ENCODE measurements at places on chromosomes 6 and 20.

DNA sequence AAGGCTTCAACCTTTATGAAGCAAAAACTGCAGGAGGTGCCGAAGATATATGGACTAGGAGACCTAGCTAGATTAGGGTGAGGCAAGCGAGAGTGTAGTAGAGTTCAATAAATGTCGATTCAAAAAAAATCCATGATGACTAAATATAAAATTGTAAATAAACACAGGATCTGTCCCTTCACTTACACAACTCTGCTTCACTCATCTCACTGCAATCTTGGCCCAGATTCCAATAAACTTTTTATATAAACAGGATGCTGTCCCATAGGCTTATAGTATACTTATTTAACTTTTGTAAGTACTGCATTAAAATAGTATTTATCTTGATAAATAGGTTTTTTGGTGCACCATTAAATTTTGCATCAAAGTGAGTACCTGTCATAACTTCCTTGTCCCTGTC is 648.4 kb upstream of the NRSN1 start:
- no peak for DNase-seq

- DNase-seq: no peak
These were observed 102.3 kb upstream of the FRMD1 start for GRCh38 chr6:168181316-168181715.

GRCh38 chr6:7960141-7960540 is 49.6 kb upstream of the TXNDC5 start:
- DNase-seq: no peak

DNA sequence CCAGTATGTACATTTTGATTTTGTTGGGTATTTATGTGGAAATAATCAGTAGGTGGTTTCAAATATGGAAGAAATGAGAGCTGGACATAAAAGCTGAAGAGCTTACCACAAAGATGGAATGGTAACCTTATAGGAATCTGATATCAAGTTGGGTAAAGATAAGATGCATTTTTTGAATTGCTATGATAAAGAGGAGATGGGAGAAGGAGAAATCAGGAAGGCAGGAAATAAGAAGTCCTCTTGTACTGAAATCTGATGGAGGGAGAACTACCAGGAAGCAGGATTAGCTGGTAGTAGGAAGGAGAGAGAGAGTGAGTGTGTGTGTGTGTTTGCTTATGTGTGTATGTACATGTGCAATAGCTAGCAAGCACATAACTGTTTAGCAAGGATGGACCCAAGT is 468.4 kb downstream of the PHF3 start:
- DNase-seq: no peak

DNA sequence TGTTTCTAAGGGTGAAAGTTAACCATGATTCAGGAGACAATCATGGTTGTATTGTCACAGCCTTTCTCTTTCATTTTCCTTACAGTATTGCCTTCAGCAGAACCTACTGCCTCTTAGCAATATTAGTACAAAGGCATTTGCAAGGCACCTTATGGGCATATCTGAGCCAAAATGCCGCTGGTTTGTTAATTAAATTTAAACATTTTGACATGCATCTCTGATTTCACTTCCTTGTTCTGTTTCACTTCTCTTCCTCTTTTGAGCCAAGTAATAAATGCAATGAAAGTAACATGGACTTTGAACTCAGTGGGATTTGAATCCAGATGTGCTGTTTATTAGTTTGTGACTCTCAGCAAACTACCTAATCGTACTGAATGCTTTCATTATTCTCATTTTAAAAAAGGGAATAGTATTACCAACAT is 467.4 kb upstream of the CITED2 start:
- DNase-seq: no peak

DNA sequence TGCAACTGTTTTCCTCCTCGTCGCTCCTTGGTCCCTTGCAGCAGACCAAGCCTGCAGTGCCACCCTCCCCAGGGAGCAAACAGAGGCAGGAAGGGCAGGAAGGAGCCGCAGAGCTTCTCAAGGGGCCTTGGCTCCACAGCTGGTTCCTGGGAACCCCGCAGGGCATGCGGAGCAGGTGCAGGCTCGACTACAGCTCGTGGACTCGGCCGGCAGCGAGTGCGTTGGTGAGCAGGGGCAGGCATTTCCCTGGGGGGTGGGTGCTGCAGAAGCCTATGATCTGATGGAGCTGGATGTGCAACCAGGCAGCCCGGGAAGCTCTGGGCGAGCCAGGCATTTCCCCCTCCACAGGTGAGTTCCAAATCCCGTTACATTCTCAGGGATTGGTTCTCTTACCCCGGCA is 37.1 kb downstream of the FRMD1 start:
- DNase-seq: no peak

DNA sequence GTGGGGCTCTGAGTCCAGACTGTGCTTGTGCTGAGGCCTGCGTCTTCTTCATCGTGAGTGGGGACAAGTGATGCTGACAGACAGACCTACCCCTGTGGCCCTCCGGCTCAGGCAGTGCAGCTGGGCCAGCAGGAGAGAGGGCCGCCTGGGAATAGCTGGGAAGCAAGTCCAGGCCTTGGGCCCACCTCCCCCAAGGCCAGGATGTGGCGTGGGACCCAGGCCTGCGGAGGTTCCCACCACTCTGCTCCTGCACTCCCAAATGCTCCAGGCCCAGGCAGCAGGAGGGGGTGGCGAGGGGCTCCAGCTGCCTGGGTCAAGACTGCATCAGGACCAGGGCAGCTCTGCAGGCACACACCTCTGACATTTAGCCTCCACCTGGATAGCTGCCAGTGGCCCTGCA is 38.3 kb downstream of the DAAM2 start:
- DNase-seq: no peak

- DNase-seq: no peak
These were observed 315.3 kb upstream of the SLC35B3 start for GRCh38 chr6:8750627-8751026.

- no peak for DNase-seq
These were observed 19.5 kb upstream of the SLC22A16 start for GRCh38 chr6:110495949-110496348.

- DNase-seq: no peak
These were observed 62.9 kb downstream of the ESR1 start for GRCh38 chr6:151870375-151870774.

DNA sequence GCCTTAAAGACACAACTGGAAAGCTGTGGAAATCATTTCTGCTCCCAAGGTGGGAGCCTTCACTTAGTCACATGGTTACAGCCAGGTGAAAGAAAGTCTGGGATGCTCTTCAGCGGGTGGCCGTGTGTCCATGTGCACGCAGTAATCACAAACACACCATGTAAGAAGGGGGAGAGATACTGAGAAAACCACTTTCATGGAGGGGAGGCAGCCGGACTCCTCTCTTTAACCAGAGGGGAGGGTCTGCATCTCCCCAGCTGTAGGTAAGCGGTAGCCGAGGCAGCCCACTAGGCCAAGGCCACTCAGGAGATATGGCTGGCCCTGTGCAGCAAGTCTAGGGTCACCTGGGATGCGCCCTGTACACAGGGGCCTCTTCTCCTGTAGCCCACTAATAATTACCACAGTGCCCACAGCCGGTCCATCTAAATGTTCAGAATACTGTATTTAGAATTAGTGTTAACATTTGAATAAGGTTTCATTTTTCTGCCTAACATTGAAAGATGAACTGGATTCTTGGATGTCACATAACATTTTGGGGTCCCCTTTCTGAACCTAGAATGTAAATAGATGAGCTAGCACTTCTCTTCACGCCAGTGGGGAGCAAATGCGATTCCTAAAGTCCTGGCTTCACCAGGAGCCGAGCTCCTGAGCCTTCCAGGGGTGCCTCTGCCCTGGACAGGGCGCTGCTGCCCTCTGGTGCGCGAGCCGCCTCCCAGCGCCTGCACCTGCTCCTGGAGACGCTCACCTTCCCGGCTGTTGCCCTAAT is 15.9 kb downstream of the GPR31 start:
- no peak for DNase-seq

DNA sequence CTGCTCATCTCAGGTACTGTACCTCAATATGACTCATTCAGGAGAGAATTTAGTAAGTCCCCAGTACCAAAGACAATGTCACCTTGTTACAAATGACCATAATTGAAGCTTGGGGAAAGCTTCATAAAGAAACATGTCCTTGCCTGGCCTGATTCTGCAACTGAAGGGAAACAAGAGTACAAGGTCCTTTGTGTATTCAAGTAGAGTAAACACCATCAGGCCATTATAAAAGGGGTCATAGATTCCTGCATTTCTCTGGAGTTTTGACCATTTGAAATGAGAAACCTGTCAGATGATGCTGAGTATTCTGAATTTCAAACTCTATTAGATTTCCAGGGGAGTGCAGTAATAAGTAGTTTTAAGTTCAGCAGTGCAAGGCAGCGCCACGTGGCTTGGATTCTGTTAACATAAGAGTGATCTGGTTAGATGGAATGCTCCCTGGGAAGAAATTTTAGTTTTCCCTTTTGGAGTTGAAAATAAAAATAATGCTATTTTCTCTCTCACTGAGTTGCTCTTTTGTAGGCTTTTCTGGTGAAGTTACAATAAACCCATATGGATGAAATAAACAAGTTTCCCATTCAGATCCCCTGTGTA is 1054.3 kb downstream of the EPHA7 start:
- no peak for DNase-seq

- DNase-seq: no peak
These were observed 102.6 kb downstream of the SPTLC3 start for GRCh38 chr20:13111249-13111911.

DNA sequence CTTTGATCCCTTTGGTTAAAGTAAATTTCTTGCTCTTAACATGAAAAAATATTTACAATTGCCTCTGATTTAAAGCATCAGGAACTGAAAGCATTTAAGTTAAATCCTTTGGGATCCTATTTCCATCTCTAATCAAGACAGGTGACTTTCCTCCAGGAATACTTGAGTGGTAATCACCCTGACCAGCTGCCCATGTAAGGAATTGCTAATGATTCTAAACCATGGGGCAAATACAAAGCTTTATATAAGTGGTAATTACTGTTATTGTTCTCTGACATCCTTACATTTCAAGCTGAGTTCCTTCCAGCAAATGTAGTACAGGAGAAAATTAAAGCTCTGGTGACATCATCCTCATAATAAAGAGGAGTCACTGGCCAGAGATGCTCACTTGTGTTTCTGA is 100.6 kb downstream of the CRYBG1 start:
- no peak for DNase-seq

DNA sequence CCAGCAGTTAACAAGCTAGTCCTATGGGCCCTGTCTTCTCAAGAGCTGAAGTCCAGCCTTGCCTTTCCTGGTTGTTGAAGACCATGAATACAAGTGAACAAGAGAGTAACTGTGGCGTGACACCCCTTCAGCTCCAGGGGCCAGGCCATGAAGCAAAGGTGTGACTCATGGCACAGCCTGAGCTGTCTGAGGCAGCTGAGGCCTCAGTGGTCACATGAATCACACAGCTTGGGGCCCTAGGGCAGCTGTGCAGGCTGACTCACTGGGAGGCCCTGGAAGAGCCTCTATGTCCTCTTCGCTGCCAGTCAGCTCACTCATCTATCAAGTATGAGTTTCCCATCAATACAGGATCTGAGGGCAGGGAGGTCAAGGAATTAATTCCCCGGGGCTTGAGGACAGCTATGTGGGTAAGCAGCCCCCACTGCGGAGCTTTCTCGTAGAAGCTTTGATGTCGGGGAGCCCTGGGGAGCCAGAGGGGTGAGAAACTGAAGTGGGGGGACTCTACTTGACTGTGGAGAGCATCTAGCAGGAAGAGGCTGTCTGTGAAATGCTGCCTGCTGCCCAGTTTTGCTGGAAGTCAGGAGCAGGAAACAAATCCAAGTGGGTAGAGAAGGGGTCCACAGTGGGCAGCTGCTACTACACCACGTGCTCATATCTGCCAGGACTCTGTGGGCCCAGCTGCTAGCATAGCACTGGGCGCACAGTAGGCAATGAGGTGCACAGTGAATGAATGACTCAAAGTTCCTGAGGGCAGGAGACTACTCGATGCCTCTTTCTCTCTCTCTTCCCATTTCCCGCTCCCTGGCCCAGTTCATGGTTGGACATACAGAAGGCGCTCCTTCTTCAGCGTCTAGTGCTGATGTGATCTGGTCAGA is 13.7 kb upstream of the FAM83C start:
- no peak for DNase-seq

- no peak for DNase-seq
These were observed 39.2 kb downstream of the GNAS start for GRCh38 chr20:58891718-58892140.

- no peak for DNase-seq
These were observed 27.6 kb downstream of the SYNJ2 start for GRCh38 chr6:158009114-158009891.

GRCh38 chr6:79238919-79239318 is 4.4 kb upstream of the HMGN3 start:
- DNase-seq: no peak

DNA sequence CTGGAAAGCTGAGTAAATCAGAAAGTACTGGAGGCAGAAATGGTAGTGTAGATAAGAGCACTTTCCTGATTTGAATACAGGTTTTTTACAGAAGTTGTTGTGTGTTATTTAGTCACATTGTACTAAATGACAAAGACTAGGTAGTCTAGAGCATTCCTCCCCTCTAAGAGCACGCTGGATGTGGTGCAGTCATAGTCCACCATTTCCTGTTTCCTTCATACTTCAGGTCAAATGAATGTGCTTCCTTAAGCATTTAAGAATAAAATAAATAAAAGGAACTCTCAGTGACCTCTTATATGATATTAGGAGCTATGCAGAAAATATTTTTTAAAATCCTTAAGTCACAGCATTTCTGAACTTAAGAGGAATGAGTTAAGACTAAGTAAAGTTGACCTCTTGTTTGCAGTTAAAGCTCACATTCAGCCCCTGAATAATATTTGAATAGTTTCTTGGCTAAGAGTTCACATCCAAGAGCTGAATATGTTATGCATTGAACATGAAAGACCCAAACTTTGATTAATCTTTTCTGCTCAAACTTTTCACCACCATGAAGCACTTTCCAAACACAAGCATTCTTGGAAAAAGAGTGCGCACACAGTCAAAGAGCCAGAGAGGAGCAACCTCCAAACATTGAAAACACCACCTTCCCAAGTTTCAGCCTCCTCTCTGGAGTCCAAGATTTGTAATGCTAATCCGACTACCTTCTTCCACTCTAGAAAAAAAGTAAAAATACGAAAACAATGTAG is 53.4 kb upstream of the TMEM30A start:
- no peak for DNase-seq

DNA sequence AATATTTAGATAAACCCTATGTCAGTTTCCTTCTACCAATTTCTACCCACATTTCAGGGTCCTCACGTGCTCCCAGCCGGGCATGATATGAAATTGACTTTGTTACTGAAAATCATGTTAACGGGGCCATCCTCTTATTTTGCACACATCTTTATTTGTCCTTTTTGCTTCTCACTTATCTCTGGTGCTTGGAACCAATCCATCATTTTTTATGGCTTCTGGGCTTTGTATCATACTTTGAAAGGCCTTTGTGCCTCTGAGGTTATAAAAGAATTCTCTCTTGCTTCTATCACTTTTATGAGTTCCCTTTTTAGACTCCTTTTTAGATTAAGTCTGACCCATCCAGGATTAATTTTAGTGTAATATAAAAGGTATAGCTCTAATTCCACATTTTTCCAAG is 117.1 kb upstream of the PRND start:
- DNase-seq: no peak
